ENCODE measurements at places on chromosomes 7 and 10.
A peak's percentile ranks its signal among the peaks of the same experiment; 100 is the strongest.

GRCh38 chr7:108239501-108240225, 109.5 kb upstream of the LAMB4 start:
- DNase-seq, result no peak

DNA sequence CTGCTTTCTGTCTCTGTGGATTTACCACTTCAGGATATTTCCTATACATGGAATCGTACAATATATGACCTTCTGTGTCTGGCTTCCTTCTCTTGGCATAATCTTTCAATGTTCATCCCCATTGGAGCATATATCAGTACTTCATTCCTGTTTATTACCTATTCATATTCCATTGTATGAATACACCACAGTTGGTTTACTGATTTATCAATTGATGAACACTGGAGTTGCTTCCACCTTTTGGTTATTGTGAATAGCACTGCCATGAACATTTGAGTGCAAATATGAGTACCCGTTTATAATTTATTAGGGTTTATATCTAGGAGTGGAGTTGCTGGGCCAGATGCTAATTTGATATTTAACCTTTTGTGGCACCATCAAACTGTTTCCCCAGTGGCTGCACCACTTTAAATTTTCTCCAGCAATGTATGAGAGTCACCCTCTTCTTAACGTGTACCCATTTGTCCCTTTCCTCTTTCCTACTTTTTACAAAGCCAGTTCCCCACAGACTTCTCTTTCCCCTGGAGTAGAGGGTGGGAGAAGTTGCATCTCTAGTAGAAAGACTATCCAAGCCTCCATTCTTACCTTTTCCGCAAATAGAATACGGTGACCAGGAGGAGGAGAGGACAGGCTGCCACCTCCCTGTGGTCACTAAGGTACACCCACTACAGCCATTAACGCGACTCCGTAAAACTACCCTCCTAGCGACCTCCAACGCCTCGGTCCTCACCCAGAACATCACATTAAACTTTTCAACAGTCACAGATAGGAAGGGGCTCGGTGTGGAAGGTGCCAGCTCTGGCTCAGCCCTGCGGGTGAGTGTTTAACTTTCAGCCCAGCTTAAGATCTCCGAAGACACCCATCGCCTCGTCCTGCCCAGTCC, 25.6 kb downstream of the SCD start:
- no peak for DNase-seq

GRCh38 chr7:31562002-31562401, 48.1 kb downstream of the ITPRID1 start:
- no peak for DNase-seq

- DNase-seq, result no peak
Measured at GRCh38 chr10:100104300-100104699, 22.6 kb upstream of the CPN1 start.

GRCh38 chr10:71845410-71846405, 5.3 kb downstream of the PSAP start:
- DNase-seq, result no peak

DNA sequence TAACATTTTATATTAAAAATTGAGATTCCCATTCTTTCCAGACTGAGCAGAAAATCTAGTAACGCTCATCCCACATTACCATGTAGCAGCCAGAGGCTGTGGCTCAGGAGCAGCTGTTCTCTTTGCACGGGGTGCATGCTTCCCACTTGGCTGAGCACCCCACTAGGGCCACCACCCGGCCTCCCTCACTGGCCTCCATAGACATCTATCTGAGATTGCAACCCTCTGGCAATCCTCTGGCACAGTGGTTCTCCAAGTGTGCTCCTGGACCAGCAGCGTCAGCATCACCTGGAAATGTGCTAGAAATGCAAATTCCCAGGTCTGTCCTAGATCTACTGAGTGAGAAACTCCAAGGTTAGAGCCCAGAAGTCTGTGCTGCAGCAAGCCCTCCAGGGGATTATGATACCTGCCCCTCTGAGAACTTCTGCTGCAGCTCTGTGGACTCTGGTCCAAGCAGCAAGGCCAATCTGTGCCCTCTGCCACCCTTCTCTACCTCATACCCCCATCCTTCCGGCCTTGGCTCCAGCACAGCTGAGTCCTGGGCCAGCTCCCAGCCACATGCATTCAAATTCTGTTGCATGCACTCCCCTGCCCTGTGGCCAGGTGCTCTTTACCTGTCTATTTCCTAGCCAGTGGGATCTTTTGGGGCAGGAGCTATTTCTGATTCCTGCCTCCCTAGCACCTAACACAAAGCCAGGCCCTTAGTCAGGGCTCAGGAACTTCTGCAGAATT, 301.5 kb downstream of the GRID1 start:
- no peak for DNase-seq

- DNase-seq, result no peak
Measured at GRCh38 chr10:10644676-10645385, 372.8 kb upstream of the CELF2 start.

GRCh38 chr7:756928-757560, 30.0 kb upstream of the PRKAR1B start:
- DNase-seq, result no peak

- DNase-seq, result peak; percentile 74
Measured at GRCh38 chr10:26438534-26439341, 597 bp downstream of the APBB1IP start.

DNA sequence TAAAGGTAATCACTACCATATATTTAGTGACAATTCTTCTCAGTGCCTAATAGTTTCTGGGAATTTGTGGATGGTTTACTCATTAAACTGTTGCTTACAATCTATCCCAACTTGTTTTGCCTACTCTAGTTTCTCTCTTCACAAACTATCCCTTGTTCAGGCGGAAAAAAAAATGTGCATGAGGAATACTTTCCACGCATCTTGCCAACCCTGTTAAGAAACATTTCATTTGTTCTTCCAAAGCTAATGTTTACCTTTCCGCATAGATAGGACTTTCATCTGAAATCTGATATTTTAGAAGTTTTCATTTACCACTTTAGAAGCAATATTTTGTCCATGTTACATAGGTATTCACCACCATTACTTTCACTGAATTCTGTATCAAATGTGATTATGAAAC, 191.9 kb downstream of the MDFIC start:
- no peak for DNase-seq

DNA sequence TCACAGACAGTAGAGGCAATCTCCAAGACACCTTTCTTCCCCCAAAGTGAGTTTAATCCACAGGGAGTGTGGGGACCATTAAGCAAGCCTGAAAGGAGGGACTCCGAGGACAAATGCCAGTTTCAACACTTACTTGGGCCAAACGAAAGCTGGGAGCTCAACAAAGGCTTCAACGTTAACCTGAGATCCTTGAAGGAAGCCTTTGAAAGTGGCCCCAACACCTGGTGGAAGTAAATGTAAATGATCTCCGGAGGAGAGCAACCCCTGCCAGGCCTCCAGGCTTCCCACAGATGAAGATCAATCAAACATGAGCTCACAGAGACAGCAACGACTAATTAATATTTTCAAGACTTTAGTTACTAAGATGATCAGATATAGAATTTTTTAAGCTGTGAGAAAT, 103.8 kb downstream of the PIP4K2A start:
- DNase-seq, result no peak

DNA sequence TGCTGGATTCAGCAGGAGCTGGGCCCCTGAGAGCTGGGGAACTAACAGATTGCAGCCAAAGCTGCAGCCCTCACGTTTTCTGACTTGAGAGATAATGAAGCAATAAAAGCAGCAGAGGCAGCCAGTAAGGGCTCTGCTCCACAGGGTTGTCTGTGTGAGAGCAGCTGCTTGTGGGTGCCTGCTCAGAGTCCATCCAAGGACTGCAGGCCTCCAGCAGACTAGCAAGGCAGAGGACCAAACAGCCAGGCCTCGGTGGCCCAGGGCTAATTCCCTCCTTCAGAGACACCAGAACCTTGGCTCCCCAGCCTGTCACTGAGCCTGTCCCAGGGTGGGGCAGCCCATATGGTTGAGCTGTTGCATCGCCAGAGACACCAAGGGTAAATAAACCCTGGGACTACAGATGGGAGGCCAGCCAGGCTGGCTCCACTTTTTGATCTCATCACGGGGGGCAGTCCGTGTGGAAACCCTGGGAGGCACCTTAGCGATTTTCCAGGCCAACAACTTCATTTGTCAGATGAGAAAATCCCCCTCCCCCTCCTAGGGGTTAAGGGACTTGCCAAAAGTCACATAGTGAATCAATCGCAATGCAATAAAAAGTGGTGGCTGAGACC, 229.2 kb downstream of the WDR11 start:
- no peak for DNase-seq

- no peak for DNase-seq
Measured at GRCh38 chr7:19674266-19674960, 34.4 kb downstream of the POLR1F start.

- DNase-seq, result no peak
Measured at GRCh38 chr7:70352088-70352487, 753.8 kb downstream of the AUTS2 start.

GRCh38 chr10:33791272-33791660, 456.8 kb upstream of the NRP1 start:
- no peak for DNase-seq

DNA sequence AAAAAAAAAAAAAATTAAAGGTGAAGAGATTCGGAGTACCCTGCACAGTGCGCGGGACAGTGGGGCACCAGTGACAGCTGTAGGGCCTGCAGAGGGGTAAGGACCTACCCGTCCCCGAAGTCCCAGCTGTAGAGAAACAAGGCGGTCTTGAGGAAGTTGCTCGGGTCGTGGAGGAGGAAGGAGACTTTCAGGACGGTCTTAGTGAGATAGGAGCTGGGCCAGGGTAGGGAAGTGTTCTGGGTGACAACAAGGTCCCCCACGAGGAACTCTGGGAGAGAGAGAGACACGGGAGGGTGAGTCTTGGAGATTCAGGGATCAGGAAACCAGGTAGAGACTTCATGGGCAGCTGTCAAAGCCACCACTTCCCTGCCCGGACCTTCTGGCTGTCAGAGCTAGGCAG, 9.7 kb downstream of the TMEM130 start:
- DNase-seq, result no peak

GRCh38 chr10:101467286-101467770, 113.4 kb downstream of the BTRC start:
- peak; percentile 4 for DNase-seq

DNA sequence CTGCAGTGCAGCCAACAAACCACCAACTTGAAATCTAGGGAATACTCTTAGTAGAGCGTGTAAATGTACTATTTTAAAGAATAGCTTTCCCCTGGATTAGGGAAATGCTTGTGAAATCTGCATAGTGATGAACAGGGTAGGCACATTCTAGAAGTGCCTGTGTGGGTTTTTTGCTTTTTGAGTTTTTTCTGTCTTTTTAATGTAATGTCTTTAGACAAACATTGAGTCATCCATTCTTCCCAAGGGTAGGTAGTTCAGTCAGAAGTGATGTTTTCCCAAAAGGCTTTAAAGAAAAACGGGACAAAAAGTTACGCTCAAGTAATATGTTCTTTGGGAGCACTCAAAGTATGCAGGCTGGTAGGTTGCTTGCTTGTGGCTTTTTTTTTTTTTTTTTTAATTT, 130.0 kb downstream of the AUTS2 start:
- DNase-seq, result no peak

DNA sequence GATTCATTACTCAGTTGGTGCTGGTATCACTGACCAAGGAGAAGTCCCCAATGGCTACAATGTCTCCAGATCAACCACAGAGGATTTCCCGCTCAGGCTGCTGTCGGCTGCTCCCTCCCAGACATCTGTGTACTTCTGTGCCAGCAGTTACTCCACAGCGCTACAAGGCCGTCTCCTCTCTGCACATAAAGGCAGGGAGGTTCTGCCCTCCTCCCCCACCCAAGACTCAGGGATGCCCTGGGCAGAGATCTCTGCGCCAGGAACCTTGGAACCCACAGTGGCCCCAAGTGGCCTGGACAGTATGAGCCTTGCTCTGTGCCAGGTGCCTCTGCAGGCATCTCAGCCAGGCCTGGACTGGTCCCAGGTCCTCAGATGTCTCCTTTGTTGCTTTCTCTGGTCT, 193.4 kb upstream of the PRSS58 start:
- no peak for DNase-seq

- DNase-seq, result no peak
Measured at GRCh38 chr7:27142580-27143022, 880 bp downstream of the HOXA5 start.

GRCh38 chr10:22667093-22667480, 47.3 kb downstream of the PIP4K2A start:
- no peak for DNase-seq
